ENCODE measurements at places on chromosomes 2 and 18.

- DNase-seq = no peak
Observed at GRCh38 chr2:212089873-212090272, 448.7 kb downstream of the ERBB4 start.

GRCh38 chr2:3476321-3476984 is 42.9 kb downstream of the ADI1 start:
- no peak for DNase-seq

GRCh38 chr2:202378001-202378400 is 1.9 kb downstream of the BMPR2 start:
- DNase-seq = no peak

- no peak for DNase-seq
Observed at GRCh38 chr2:193703411-193703810, 1508.7 kb upstream of the TMEFF2 start.

DNA sequence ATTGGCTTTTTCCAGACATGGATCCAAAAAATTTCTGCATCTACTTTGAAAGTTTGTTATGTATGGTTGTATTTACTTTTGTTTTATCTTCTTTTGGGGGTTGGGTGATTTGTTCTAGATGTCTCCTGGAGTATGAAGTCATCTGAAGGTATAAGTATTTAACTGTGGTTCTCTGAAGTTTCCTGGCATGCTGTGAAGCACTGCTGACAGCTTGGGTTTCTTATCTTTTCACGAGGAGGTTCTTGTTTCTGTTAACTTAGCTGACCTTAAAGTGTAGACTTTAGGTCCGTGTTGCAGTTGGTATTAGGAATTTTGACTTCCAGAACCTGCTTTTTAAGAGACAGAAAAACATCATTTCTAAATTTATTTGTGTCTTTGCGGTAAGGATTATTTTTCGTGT is 15.9 kb downstream of the GLS start:
- no peak for DNase-seq

GRCh38 chr2:64501946-64502345 is 22.2 kb upstream of the AFTPH start:
- DNase-seq = no peak

DNA sequence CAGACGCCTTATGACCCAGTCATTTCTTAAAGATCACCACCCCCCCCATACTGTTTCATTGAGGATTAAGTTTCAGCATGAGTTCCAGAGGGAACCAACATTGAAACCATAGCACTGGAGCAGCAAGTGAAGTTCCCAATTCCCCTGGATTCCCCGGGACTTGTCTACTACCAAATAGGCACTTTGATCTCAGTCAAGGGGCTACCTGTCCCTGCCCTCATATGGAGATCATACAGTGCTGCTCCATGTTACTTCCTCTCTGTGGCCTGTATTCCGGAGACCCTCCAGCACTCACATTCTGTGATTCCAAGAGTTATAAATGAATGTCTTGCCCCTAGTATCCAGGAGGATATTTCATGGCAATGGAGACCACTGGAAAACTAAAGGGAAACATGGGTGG is 42.5 kb downstream of the RNF144A start:
- DNase-seq = no peak

DNA sequence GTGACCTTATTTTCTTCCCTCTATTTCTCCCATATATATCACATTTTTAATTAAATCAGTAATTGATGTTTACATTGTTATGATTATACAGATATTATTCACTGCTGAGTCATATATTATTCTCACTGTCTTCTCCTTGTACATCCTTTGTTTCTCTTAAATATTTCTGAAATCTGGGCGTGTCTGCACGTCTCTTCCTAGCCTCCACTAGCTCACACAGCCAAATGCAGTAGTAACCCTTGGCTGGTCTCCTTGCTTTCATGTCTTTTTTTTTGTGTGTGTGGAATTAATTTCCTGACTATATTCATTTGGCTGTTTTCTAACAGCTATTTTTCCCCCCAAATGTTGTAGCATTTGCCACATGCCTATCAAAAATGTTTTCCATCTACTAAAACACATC is 15.8 kb downstream of the CCNYL1 start:
- DNase-seq = no peak

DNA sequence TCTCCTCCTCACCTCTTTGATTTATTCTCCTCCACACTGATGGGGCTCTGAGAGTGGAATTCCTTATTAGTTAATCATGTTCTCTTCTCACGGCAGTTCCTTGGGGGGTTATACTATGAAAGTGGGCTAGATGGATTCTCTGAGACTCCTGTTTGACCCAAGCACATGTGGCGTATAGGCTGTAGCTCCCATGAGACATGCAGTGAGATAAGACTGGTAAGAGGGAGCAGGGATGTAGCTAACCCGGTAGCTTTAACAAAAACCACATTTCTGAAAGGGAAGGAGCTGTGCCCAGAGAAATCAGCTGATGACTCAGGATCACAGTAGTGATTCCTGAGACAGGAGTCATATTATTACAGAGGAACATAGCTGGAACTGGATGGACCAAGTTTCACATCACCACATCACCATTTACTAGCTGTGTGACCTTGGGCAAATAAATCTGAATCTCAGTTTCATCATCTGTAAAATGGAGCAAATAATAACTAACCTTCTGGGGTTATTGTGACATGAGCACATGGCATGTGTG is 82.9 kb downstream of the CRIM1 start:
- no peak for DNase-seq

- DNase-seq = no peak
Observed at GRCh38 chr18:41905786-41906527, 49.1 kb upstream of the PIK3C3 start.

DNA sequence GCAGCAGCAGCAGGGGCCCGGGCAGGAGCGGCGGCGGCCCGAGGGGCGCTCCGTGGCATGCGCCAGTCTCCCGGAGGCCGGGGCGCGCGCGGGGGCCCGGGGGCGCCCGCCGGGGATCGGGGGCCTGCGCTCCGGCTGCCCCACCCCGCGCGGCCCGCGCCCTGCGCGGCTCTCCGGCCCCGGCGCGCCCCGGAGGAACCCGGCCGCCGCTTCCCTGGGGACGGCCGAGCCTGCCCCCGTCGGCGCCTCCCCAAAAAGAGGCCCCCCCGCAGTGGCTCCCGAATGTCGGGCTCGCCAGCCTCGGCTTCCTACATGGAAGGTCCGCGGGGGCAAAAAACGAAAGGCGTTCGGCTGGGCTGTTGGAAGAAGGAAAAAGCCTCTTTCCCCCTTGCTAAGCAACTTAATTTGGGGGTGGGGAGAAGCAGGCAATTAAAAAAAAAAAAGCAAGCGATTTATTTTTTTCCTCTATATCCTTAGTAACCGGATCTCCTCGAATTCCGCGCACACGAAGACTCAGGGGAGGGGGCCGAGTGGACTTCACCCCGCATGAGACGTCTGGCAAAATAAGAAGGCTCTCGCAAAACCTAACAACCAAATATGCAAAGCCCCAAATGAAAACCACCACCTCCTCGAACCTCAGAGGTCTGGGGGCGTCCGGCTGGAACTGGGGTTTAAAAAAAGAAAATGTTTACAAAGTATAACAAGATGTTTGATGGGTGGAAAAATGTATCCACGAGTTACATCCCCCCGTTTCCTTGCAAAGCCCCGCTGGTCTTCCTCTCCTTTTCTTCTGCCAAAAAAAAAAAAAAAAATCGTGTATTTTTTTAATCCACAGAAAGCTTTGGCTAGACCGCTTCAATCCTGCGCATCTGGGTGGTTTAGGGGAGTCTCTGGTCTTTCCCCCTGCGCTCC is at the start of gene SMAD7:
SMAD7 (minus strand) TSS at position 430 of the 912 bp plus-strand sequence. CDS start 541 bp downstream, outside the sequence.
- peak; percentile 27 for DNase-seq

DNA sequence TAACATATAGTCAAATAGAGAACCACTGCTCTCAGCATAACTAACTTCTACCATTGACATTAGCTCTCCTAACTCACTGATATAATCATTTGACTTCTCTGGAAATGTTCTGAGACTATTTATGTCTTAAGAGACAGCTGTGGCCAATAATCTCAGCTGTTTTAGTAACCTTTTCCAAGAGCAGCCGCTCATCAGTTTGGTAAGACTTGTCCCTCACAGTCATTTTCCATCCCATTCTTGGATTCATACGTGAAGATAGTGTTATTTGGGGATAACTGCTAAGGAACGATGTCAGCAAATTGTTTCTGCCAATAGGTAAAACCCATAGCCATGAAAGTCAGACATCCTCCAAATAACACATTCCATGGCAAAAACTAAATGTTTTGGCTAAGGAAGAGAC is 127.8 kb downstream of the LNPK start:
- no peak for DNase-seq

GRCh38 chr18:32730620-32731091 is 42.2 kb downstream of the KLHL14 start:
- DNase-seq = peak; percentile 25

DNA sequence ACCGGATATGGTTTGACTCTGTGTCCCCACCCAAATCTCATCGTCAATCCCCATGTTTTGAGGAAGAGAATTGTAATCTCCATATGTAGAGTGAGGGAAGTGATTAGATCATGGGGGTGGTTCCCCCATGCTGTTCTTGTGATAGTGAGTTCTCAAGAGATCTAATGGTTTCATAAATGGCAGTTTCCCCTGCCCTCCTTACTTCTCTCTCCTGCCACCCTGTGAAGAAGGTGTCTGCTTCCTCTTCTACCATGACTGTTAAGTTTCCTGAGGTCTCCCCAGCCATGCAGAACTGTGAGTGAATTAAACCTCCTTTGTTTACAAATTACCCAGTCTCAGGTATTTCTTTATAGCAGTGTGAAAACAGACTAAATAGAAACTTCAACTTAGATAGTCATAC is 69.5 kb downstream of the SESTD1 start:
- DNase-seq = no peak

GRCh38 chr2:191783416-191783815 is 63.5 kb downstream of the CAVIN2 start:
- DNase-seq = no peak

DNA sequence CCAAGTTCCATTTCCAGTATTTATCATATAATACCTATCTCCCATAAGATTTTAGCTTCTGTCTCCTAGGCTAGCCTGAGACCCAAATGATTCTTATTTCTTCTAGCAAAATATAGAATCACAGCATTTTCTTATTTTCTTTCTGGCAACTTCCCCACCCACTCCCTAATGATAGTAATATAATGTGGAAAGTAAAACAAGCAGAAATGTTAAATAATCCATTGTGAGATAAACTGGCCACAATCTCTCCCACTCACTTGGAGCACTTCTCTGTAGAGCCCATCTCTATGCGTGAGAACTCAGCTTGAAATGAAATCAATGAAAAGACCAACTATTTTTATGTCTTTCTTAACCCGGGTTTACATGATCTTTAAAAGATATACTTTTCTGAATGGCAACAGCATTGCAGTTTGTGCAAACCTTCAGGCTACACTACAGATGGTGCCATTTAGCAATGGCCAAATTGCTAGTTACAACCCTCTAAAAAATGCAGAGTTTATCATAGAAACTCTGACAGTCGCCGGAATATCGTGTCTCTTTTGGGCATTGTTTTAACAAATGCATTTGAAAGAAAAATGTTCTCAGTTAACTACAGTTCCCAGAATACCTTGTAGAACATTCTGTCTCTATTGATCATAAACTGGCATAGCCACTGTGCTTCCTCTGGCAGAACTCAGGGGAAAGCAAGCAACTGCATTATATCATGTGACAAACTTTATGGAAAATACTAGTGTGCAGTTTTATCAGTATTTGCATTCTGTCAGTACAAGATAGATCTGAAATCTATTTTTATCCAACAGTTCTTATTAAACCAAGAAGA is 1407.4 kb upstream of the ZEB2 start:
- DNase-seq = no peak

DNA sequence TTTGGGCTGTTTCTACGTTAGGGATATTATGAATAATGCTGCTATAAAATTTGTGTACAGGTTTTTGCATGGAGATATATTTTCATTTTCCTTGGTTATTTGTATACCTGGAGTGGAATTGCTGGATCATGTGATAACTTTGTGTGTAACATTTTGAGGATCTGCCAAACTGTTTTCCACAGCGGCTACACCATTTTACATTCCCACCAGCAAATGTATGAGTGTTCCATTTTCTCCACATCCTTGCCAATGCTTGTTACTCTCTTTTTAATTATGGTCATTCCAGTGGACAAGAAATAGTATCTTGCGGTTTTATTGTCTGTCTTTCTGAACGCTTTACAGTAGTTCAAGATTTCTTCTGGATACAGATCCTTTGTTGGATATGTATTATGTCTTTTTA is 13.6 kb downstream of the GORASP2 start:
- no peak for DNase-seq

GRCh38 chr2:215537611-215538010 is 101.7 kb upstream of the FN1 start:
- no peak for DNase-seq

- DNase-seq = no peak
Observed at GRCh38 chr18:46158499-46158898, 54.3 kb downstream of the HAUS1 start.

DNA sequence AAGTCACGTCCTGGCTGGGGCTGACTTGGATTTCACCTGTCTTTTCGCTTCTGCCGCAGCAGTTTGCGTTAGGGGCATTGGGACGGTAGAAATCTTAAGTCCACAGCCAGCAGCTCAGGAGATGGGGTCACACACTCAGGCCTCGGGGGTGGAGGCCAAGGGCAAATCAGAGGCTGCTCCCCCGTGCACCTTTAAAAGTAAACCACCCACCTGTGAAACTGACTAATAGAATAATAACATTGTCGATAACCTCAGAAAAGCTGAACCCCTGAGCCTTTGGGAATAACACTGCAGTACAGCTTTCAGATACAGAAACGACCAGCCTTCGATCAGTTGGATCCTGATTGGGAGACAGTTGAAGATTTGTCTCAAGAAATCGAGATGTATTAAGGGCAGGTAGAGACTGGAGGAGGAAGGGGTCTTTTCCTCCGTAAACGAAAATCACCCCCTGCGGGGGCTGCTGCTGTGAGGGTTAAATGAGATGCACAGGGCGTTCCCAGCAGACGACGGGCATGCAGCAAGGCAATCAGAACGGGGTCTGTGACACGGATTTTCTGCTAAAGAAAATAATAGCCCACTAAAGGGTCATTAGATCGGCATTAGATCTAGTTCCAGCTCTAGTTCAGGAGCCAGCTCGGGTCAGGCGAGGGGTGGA is 16.4 kb upstream of the NFATC1 start:
- DNase-seq = no peak

GRCh38 chr18:75779910-75780309 is 352.4 kb upstream of the SMIM21 start:
- DNase-seq = no peak

DNA sequence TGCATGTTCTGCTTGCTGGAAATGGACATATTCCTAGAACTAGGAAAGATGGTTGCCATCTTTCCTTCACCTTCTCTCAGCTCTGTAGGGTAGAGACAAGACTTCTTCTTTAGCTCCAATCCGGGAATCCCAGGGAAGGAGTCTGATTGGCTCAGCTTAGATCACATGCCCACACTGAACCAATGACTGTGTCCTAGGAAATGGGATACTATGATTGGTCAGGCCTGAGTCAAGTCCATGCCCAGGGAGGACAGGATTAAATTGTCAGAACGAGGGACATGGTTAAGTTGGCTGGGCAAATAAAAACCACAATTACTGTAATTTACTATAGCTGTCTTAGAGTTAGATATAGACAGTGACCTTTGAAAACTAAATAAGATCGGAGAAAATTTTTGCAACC is 31.4 kb downstream of the SEMA4F start:
- no peak for DNase-seq
